ENCODE measurements at places on chromosomes 16 and 17.

- no peak for DNase-seq
Measured at GRCh38 chr17:8126491-8127066, 2.7 kb upstream of the HES7 start.

- peak; percentile 63 for DNase-seq
Measured at GRCh38 chr17:74457146-74457819, 9.2 kb upstream of the CD300A start.

DNA sequence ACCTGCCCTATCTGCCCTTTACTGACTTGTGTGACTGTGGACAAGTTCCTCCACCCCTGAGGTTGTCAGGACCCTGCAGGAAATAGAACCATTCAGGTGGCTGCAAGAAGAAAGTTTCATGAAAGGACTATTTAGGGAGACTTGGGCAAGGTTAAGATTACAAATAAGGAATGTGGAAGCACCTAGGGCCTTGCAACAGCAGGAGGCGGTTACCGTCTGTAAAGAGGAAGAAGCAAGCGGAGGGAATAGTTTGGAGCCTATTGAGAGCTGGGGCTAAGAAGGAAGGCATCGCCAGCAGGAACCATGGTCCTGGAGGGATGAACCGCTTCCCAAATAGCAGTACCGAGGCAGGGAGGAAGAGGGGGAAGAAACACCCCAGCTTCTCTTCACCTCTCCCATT lies 132.4 kb downstream of the PRKCB start:
- DNase-seq, result no peak

- DNase-seq, result no peak
Measured at GRCh38 chr16:8855972-8856371, 12.8 kb downstream of the CARHSP1 start.

DNA sequence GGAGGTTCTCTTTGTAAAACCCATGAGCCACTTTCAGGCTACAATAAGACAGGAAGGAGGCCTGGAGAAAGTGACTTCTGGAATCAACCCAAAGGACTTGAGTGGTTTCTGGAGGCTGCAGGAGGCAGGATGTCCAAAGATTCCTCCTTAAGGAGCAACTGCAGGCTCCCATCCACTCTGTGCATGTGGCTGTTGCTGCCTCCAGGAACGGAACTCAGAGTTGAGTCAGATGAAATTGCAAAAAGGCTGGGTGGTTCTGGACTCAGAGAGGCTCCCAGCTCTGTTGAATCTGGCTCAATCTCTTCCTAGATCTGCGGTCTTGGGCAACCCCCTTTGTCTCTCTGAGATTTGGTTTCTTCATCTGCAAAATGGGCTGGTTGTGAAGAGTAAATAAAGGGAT lies 197.1 kb downstream of the SHISA9 start:
- peak; percentile 72 for DNase-seq

- no peak for DNase-seq
Measured at GRCh38 chr16:55467898-55468297, 11.1 kb upstream of the MMP2 start.
